ENCODE measurements at places on chromosomes 4 and X.

DNA sequence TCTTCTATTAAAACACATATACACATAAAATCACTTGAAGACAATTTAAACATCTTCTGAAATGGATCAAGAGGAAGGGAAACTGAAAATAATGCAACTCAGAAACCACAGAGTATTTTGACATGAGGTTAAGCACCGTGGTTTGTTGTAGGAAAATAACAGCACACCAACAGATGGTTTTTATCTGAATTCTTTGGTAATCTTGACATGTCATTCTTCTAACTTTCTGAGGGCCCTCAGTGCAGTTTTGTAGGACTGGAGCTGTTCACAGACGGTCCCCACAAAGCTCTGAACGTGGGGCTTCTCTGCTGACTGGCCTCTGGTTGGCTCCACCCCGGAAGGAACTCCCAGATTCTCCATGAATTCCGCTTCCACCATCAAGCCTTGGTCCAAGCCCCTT lies 16.0 kb upstream of the TLR8 start:
- DNase-seq = no peak

GRCh38 chr4:126838941-126839679 lies 793.6 kb upstream of the INTU start:
- peak; percentile 73 for DNase-seq

DNA sequence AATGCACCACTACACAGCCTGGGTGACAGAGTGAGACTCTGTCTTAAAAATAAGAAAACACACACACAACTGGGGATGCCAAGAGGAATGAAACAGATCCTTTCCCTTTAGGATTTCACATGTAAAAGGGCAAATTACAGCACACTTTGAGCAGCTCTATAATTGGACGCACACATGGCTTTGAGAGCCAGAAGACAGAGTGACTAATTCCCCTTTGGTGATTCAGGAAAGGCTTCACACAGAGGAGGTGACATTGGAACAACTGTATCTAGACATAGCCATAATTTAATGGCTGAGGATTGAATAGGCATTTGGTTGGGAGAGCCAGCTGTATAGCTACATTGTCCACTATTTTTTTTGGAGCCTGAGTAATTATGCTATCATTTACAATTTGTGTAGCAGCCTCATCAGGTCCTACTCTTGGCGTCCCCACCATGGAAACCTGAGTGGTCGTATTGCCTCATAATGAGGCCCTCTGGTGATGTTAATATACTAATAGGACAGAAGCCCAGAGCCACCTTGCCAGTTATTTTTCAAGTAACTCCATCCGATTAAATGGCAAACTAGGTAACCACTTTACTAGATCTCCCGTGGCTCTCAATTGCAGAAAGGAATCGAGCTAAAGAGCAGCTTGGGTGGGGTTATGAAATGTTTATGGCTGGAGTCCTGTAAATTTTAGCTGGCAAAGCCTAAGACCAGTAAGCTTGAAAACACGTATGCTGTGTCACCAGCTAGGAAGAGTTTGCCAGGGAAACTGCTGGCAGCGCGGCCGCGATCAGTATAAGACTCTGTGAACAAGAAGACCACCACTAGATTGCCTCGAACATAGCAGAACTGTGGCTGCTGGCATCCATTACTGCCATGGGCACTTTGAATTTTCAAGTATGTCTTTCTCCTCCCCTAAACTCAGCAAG lies 8.5 kb upstream of the PPEF1 start:
- DNase-seq = peak; percentile 29

DNA sequence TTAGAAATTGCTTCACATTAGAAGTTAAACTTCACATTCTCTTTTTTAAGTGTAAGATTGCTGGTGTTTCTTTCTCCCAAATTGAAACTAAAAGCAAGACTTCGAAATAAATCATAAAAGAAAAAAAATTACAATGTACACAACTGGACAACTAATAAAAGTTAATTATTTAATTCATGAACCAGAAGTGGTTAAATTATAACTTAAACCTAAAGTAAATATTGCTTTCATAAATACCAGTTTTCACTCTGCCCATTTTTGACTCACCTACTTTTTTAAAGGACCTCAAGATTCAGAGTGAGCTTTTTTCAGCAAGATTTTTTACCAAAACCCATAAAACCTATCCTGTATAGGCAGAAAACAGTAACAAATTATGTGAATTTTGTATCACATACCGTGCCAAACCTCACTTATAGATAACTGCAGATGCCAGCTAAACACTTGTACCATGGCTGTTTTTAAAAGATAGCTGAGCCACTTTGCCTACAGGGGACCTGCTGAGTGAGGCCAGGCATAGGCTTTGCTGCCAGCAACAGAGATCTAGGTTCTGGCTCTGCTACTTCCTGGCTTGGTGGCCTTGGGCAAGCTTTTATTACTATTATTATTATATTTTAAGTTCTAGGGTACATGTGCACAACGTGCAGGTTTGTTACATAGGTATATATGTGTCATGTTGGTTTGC lies 259.8 kb downstream of the NR3C2 start:
- DNase-seq = no peak

DNA sequence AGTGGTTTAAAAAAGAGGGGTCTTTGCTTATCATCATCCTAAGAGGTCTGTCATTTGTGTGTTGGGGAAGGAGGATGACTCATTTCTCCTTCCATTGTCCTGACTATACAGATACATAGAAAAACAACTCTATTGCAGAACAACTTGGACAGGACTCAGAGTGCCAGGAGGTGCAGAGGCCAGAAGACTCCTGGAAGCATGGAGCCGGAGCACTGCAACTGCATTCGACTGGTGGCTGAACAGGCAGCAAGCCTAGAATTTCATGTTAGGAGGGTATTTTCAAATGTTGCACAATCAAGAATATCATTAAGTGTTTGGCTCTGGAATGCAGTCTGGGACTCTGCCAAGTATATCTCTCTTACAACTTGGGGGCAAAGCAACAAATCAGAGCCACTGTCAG lies 35.0 kb upstream of the MAML3 start:
- DNase-seq = peak; percentile 10

GRCh38 chr4:98803251-98803650 lies 125.7 kb downstream of the EIF4E start:
- DNase-seq = peak; percentile 15

GRCh38 chr4:37757121-37757520 lies 69.4 kb upstream of the PGM2 start:
- no peak for DNase-seq

All from fibroblast of skin of back (primary cell).